D721Med (cell line): ENCODE measurements at places on chromosomes 13 and 19.

- no peak for DNase-seq
Observed at GRCh38 chr13:59931621-59932020, 232.1 kb downstream of the DIAPH3 start.

DNA sequence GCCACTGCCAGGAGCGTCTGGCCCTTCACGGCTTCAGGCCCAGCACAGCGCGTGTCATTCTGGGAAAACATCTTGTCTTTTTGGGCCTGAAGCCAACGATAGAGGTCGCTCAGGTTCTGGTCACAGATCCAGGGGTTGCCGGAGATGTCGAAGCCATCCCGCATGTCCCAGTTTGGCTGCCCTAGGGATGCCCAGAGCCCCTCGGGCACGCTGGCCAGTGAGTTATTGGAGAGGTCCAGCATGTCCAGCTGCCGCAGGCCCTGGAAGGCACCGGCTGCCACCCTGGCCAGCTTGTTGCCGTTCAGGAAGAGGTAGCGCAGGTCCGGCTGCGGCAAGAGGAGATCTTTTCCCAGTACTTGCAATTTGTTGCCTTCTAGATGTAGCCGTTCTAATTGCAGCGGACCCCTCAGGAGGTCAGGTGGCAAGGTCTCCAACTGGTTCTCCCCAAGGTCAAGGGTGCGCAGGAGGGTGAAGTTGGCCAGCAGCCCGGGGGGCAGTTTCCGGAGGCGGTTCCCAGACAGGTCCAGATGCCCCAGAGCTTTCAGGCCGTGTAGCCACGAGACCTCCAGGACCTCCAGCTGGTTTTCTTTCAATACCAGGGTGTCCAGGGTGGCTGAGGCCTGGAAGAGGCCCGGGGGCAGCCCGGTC, 1.8 kb downstream of the LRG1 start:
- DNase-seq = no peak

- no peak for DNase-seq
Observed at GRCh38 chr19:46031781-46032596, 8.8 kb downstream of the IGFL4 start.

GRCh38 chr19:50203281-50204080, at the start of gene MYH14:
MYH14 (plus strand) TSS chr19:50203622; CDS start chr19:50210366, 6,744 bp downstream.
- no peak for DNase-seq

- no peak for DNase-seq
Observed at GRCh38 chr19:23665651-23666410, 21.2 kb downstream of the ZNF675 start.

DNA sequence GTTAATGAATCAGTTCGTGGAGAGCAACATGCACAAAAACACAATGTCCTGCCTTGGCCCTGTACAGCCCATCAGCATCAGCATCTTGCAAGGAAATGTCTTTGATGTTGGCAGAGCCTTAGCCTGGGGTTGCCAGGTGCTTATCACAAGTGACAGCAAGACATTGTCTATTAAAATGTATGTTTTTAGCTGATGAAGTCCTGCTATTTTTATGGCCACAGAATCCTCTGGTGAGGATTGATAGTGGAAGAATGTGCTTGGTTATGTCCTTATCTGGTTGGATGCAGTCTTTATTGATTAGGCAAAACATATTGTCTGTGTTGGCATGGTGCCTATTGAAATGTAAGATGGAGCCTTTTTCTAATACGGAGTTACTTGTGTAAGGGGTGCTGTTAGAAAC, 1427.0 kb upstream of the MIR17HG start:
- no peak for DNase-seq

- DNase-seq = no peak
Observed at GRCh38 chr13:43077046-43077445, 53.7 kb downstream of the DNAJC15 start.

GRCh38 chr13:73335210-73335609, 276.4 kb downstream of the KLF5 start:
- peak; percentile 24 for DNase-seq

GRCh38 chr19:13437919-13438618, 68.2 kb downstream of the CACNA1A start:
- no peak for DNase-seq

DNA sequence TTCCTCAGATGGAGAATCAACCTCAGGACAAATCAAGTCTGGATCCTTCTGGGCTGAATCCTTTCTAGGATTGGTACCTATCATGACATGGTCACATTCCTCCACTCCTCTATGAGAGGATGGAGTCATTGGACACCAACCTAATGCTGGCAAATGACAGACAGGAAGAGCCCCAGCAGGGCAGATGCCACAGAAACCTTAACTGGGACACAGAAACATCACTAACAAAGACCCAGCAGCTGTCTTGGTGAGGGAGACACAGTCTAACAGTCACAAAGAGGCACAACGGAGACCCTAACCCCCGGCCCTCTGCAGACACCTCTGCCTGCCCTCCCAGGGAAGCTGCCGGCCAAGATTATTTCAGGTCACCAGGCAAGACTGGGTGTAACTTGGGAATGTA, 2.1 kb downstream of the ANKRD27 start:
- DNase-seq = no peak

DNA sequence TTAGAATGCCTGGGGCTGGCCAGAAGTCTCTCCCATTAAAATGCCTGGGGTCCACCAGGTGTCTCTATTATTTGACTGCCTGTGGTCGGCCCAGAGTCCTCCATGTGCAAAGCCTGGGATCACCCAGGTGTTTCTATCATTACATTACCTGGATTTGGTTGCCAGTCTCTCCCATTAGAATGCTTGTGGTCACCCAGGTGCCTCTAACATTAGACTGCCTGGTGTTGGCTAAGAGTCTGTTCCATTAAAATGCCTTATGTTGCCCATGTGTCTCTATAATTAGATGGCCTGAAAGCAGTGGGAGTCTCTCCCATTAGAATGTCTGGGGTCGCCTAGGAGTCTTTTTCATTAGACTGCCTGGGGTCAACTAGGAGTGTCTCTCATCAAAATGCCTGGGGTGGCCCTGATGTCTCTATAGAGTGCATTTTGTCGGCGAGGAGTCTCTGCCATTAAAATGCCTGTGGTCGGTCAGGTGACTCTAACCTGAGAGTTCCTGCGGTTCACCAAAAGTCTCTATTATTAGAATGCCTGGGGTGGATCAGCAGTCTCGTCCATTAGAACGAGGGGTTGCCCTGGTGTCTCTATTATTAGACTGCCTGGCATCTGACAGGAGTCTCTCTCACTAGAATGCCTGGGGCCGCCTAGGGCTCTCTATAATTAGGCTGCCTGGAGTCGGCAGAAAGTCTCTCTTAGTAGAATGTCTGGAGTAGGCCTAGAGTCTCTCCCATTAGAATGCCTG, 1540.5 kb downstream of the UQCRFS1 start:
- no peak for DNase-seq

- DNase-seq = no peak
Observed at GRCh38 chr19:45074744-45075300, 1.5 kb downstream of the ZNF296 start.

GRCh38 chr13:24220086-24220703, 59.7 kb downstream of the SPATA13 start:
- peak; percentile 34 for DNase-seq

- no peak for DNase-seq
Observed at GRCh38 chr13:60922576-60923231, 492.9 kb downstream of the PCDH20 start.

DNA sequence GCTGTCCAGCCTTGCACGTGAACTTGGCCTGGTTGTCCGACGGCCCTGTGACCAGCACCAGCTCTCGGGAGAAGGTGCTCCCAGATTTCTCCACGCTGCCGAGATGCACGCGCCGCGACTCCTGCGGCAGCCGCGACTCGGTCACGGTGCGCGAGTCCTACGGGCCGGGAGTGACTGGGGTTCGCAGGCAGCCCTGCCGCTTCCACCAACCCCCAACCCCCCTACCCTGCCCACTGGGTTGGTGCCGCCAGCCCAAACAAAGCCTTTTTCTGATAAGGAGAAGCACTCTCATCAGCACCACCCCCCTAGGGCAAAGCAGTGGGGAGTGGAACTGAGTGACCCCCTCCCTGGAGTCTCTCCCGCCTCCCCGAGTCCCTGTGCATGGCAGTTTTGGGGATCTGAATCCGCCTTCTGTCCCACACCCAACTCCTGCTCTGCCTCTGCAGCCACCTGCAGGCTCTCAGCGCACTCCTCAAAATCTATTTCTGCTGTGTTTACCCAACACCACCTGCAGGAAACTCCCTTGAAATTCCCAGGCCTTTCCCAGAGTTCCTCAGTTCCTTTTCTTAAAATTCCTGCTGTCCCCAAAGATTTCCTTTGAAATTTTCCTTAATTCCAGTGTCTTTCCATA, 6.2 kb downstream of the NPHS1 start:
- no peak for DNase-seq

DNA sequence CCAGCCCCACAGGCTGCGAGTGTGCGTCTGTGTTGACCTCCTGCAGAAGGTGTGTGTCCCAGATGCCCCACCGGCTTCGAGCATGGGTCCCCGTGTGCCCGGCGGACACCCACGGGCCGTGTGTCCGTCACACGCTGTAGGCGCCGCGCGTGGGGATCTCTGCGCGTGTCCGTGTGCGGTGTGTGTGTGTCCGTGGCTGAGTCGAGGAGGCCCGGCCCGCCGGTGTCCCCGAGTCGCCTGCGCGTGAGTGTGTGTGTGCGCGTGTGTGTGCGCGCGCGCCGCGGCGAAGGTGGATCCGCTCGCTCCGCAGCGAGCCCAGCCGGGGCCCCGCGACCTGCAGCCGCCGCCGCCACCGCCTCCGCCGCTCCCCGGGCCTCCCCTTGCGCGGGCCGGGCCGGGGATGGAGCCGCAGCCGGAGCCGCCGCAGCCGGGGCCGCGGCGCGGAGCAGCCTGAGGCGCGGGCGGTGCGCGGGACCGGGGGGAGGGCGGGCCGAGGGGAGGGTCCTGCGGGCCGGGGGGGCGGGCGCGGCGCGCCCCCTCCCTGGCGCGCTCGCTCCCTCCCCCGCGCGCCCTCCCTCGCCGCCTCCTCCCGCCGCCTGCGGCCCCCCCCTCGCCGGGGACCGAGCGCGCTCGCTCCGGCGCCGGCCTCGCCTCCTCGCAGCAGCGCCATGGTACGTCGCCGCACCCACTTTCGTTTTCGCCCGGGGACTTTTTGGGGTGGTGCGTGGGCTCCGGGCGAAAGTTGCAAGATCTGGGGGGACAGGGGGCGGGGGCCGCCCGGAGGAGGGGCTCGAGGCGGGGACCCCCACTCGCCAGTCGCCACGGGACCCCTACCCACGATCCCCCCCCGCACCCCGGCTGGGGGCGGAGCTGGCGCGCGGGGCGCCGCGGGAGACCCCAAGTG, 7.1 kb upstream of the NFIC start:
- no peak for DNase-seq

- peak; percentile 13 for DNase-seq
Observed at GRCh38 chr19:22882797-22883196, 50.7 kb downstream of the ZNF723 start.

DNA sequence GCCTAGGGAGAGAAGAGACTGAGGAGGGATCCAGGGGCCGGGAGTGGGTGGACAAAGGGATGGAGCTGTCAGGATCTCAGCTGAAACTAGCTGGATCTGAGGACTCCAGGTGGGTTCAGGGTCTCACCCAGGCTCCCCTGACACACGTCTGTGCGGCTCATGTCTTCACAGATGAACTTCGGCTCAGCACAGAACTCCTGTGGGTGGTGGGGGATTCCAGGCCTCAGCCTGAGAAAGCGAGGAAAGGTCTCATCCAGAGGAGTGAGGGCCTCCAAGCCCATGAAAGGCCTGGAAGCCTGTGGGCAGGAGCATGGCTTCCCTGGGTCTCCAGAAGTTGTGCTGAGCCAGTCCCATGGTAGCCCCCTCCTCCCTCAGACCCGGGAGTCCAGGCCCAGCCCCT, 1.4 kb downstream of the CAPN12 start:
- DNase-seq = peak; percentile 9

DNA sequence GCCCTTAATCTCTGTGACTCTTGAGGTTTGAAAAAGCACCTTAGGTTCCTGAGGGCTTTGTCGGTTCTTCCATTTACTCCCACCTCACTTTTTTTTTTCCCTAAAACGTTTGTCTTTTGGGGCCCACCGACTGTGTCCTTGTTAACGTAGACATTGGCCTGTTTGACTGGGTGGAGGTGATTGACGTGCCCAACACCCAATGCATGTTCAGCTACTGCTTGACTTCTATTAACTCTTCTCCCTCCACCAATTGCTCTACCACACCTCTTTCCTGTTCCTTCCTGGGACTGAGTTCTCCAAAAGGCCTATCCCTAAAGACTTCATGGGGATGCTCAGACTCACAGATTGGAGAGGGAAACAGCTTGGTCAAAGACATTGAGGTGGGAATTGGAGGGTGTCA, 17.3 kb downstream of the CKM start:
- no peak for DNase-seq

DNA sequence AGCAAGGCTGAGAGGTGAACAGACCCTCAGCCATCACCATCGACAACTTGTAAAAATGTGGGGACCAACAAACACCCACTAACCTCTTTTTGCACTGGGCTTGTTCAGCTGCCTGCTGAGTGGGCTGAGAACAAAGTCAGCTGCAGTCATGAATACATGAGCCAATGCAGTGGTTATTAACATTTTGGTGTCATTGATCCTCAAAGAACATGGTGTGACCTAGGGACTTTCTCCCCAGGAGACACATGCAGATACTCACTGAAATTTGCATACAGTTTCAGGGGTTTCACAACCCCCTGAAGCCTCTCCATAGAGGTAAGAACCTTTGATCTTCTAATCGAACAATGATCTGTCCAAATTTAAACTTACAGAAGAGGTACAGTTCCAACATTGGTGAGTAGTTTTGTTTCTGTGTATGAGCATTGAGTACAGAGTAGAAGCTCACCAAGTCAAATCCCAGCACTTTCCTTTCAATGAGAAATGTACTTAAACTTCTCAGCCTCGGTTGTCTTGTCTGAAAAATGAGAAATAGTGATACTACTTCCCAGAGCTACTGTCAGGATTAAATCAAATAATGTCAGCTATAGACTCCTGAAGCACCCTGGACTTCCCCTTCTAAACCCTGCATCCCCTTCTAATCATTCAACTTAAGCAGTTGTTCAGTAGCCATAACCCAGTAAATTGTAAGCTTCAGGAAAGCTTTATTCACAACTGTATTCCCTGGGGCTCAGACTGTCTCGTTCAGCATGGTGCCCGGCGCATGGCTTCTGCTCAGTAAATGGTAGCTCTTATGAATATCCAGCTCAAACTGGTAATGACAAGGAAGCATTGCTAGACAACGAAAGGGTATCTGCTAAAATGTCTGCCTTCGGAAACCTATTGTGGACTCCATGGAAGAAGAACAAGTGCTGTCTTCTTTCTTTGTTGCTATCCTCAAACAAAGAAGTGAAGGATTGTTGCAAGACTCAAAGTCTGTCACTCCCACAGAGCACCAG, 148.7 kb downstream of the FOXO1 start:
- DNase-seq = no peak

DNA sequence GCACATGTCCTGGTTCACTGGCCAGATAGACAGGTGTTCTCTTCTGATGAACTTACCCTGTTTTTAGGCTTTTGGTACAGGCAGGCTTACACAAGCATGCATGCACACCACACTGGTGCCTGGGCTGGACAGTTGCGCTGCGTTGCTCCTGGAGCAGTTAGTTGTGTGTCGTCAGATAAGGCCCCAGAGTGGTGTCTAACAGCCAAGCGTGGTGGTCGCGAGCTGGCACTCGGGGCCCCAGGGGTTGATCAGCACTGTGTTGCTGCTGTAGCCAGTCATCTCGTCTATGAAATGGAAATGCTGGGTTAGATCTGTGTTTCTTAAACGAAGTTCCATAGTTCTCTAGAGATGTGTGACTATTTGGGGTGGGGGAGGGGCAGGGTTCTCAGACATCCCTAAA, 24.6 kb upstream of the TEX29 start:
- no peak for DNase-seq

GRCh38 chr19:53520163-53520546, 17.8 kb upstream of the ZNF331 start:
- no peak for DNase-seq
